Endothelial cell (in vitro differentiated cells): ENCODE measurements at places on chromosomes 7 and 10.

DNA sequence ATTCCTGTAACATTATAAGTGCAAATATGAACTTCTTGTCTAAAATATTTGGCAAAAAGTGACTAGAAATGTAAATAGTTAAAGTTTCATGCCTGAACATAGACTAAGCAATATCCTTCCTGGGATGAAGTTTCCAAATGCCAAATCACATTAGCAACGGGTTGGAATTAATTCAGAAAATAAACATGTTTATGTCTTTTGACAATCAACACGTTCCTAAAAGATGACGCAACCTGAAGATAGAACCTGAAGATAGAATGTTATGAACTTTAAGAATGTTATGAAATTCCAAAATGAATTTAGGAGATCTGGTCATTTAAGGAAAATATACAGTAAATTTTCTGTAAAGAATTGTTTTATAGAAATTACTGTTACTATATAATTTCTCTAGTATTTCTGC, 9.2 kb downstream of the LAMB4 start:
- no peak for DNase-seq

- DNase-seq = no peak
These were observed 528.9 kb upstream of the NRP1 start for GRCh38 chr10:33863352-33863751.

GRCh38 chr7:110347081-110347480, 743.8 kb upstream of the LRRN3 start:
- no peak for DNase-seq

DNA sequence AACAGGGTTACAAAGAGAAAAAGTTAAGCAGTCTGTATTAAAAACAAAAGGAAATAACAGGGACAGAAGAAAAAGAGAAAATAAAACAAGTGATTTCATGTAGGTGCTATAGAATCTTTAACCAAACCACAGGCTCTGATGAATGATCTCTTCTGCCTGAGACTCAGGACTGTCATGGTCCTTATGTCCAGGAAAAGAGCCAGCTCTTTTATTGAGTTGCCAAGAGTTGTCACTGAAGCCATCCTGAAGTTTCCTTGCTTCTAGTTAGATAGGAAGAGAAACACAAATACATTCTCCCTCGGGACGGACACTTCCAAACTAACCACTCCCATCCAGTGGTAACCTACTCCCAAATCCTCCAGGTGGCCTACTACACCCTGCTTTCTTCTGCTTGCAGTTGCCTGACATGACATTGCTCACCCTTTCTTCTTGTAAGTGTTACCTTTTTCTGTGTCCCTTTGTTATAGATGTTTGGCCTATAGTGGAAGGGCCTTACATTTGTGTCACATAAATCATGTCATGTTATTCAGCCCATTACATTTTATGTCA, 346.7 kb downstream of the NRG3 start:
- DNase-seq = no peak

DNA sequence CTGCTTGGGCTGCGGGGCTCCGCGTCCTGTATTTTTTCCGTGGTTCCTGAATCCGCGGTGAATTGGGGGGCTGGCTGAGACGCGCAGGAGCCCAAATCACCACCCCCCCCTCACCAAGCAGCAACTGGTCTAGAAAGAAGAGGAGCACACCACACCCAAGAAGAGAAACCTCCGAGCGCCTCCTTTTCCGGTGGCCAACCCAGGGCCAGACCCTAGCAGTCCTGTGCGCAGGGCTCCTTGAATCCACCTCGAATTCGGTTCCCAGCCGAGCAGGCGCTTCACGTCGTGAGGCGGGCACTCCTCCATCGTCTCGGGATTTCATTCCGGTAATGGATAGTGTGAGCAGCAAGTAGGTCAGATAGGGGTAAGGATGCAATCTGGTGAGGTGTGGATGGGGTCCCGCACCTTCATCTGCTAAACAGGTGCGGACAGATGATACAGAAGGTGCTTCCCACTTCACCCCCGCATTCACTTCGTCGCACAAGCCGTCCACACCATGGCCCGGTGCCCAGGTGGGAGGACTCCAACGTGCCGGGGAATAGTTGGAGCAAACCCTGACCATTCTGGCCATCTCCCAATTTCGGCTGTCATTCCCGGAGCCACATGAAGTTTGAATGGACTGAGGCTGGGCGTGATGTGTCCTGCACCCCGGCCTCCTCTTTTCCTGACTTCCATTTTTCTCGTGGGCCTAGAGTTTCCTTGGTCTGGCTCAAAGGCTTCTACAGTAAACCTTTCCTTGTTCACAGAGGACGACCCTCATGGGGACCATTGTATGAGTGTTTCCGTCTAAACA, 19.8 kb upstream of the ZNF273 start:
- no peak for DNase-seq

DNA sequence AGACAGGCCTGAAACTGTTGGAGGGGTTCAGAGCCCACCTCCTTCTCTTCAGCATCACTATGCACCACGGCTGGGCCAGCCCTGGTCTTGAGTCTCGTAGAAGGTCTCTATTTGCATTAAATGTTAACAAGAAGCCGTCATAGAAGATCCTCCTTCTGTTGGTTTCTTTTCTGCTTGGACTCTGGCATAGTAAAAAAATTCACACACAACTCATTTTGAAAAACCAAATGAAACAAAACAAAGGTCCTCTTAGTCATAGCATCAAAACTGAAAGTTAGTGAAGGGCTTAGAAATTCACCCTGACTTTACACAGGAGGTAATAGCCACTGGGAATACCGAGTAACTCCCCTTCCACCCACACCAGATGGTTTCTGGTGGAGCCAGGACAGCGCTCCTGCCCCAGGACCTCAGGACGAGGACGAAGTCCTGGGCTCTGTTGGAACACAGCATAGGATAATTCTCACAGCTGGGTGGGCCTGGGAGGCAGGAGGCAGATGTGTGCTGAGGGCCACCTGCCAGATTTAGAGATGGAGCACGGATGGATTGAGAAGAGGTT, 248.4 kb upstream of the KLF6 start:
- no peak for DNase-seq

DNA sequence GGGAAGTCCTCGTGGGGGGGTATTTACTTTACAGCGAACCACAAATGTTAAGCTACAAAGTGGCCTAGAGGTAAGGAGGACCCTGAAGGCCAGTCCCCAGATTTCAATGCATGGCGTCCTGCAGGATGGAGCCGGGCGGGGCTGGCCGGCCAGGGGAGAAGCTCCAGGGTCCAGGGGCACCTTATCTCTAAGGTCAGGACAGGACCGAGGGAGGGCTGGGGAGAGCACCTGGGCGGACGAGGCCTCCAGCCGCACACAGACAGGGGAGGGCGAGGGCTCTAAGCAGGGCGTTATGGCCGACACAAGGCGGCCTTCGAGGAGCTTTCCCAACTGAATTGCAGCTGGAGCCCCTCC, 96.4 kb upstream of the DIP2C start:
- no peak for DNase-seq

- DNase-seq = no peak
These were observed 69.5 kb upstream of the ZNF92 start for GRCh38 chr7:65304175-65304574.

- DNase-seq = no peak
These were observed 123.4 kb downstream of the STK31 start for GRCh38 chr7:23833405-23833804.

- no peak for DNase-seq
These were observed 193.6 kb downstream of the CACNA2D1 start for GRCh38 chr7:82249979-82250378.

- DNase-seq = no peak
These were observed 46.4 kb downstream of the MYPN start for GRCh38 chr10:68155615-68156210.
